PC-3 (cell line): ENCODE measurements at places on chromosomes 11 and 22.

DNA sequence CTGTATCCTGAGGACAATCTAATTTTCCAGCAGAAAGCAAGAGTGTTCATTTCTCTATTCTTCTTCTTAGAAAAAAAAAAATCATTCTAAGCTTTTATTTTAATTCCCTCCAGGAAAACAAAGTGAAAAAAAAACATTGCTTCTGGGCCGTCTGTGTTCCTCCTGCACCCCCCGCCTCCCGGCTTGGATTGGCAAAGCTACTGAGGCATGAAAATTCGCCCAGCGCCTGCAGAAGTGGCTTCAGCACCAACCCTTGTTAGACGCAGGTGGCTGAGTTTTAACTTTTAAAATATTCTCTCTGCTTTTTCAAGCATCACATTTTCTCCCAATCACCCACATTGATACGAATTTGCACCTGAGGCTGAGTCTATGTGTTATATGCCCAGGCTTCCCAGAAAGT lies 401.6 kb downstream of the BRD1 start:
- H3K36me3 ChIP-seq, result no peaks in the 10 kb centered on the region
- peaks cover 69% of the 10 kb centered on the region for H3K27me3 ChIP-seq
- DNase-seq, result no peak
- H3K27ac ChIP-seq, result no peak overlapping the region
- no peak overlapping the region for H3K4me3 ChIP-seq
- H3K4me1 ChIP-seq, result no peaks in the 10 kb centered on the region

DNA sequence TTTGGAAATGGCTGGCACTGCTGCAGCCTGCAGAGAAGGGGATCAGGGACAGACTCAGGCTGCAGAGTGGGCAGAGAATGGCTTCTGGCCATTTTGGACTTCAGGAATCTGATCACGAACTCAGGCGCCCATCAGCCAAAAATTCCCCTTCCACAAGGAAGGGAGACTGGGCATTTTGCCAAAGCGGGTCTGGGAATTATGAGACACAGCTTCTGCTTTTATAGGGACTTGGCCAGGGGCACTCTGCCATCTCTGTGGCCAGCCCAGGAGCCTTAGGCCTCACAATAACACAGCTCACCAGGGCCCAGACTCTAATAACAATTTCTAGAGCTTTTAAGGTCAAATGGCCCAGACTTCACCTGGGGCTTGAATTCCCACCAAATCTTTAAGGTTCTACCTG lies 74.7 kb downstream of the CHST1 start:
- H3K36me3 ChIP-seq, result no peaks in the 10 kb centered on the region
- no peak for DNase-seq
- H3K4me3 ChIP-seq, result no peak overlapping the region

DNA sequence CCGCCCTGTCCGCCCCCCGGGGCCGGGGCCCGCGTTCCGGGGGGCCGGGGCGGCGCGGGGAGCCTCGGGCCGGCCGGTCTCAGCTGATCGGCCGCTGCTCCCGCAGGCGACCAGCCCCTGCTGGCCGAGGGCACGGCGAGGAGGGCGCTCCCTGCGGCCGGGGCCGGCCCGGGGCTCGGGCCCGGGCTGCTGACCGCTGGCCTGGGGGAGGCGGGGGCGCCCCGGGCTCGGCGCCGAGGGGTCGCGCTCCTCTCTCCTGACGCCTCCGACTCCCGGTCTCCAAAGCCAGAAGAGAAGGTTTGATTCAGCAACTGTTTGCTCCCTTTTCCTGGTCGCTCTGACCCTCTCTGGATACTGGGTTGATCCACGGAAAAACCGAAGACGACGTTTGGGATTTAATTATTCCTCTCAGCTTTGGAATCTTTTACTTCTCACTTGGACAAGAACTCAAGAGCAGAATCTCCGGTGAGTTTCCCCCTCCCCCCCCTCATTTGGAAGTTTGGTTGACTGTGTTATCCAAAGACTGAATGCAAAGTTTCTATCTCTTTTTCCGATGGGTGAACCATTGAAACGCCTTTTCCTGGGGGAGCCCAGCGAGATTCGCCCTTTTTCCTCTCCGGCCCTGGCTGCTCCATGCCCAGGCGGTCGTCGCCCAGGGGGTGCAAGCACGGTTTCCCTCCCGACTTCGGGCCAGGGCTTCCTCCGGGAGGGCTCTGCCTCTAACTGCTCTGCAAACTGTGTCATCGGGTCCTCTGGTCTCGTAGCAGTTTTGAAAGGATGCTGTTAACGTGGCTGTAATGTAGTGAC lies 725 bp downstream of the KDM2A start:
- DNase-seq, result peak; percentile 32
- no peak overlapping the region for H3K27ac ChIP-seq
- peaks cover 6% of the 10 kb centered on the region; the same call in 1 of the 2 replicates for H3K4me1 ChIP-seq

DNA sequence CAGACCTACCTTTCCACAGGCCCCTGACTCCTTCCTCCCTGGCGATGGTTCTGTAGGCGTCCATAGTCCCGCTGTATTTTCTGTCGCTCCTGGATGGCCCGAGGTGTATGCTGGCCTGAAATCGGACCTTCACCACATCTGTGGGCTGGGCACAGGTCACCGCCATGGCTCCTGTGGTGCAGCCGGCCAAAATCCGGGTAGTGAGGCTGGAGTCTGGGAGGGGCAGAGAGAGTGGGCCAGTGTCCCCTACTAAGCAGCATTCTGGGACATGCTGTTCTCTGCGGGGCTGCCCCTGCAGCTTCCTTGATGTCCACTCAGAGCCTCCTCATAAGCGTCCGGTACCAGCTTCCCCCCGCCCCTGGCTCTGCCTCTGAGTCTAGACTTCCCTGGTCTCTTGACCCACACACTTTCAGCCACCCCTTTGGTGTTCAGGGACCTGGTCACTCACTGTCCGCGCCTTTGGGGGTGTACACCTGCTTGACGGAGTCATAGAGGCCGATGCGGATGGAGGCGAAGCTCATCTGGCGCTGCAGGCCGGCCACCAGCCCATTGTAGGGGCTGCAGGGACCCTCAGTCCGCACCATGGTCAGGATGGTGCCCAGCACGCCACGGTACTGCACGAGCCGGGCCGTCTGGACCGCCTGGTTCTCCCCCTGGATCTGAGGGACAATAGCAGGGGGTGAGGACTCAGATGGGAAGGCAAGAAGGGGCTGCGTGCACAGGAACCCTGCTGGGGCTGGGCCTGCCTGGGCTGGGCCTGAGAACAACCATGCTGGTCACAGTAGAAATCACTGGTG lies 3.0 kb downstream of the UCP3 start:
- no peak for DNase-seq
- no peak overlapping the region for H3K27ac ChIP-seq
- no peaks in the 10 kb centered on the region for H3K36me3 ChIP-seq
- no peak overlapping the region for H3K4me3 ChIP-seq
- no peaks in the 10 kb centered on the region for H3K4me1 ChIP-seq

DNA sequence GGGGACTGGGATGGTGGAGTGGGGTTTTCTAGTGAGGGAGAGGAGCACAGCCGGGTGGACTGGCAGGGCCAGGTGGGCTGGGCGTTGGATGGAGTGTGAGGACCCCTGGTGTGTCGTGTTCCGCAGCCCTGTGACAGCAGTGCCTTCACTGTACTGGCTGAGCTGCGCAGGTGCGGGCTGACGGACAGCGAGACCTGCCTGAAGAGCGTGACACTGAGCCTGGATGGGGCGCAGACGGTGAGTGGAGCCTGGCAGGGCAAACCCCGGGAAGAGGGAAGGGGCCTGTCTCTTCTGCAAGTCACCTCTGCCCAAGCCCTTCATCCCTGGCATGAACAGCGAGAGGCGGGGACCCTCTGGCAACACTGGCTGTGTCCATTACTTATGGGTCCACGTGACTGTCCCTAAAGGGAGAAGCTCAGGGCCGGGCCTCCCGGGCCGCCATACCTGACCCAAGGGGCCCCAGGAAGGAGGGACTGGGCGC lies 10.0 kb downstream of the MUC5AC start:
- H3K4me3 ChIP-seq, result no peak overlapping the region
- no peak overlapping the region for H3K27ac ChIP-seq
- no peaks in the 10 kb centered on the region for H3K27me3 ChIP-seq
- no peaks in the 10 kb centered on the region for H3K4me1 ChIP-seq

DNA sequence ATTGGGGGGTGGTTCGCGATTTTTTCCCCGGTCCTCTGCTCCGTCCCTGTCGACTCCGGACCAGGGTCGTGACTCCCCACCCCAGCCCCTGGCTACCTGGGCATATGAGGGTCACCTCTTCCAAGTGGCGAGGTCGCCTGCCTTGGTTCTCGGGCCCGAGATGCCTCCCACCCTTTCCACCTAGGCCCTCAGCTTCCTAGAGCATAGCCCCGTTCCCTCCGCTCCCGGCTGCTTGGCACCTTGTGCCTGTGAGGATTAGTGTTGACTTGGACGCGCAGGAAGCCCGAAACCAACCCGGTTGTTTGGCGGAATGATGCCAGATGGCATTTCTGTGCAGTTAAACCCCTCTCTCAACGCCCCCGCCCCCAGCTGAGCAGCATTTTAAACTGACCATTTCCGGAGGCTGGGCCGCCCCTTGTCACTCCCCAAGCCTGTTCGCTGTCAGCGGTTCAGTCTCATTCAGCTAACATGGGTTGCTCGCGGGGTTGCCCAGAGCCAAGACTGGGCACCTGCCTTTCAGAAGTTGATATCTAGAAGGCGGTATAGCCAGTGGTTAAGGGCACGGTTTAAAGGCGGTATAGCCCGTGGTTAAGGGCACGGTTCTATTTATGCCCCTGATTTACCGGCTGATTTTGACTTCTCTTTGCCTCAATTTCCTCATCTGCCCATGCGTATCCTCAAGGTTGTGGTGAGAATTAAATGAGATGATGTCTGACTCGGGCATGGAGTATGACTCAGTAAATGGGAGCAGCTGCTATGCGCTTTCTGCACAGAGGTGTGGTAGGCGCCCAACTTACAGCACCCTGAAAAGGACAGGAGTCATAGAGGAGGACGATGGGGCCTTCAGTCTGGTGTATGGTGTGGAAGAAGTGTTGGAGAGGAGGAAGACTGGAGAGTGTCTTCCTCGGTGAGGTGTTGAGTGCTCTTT lies 639 bp downstream of the INCENP start:
- H3K36me3 ChIP-seq, result peaks cover 28% of the 10 kb centered on the region; the same call in 1 of the 2 replicates
- H3K27me3 ChIP-seq, result no peaks in the 10 kb centered on the region
- H3K4me3 ChIP-seq, result peak overlapping the region; percentile 83
- peak; percentile 46 for DNase-seq

DNA sequence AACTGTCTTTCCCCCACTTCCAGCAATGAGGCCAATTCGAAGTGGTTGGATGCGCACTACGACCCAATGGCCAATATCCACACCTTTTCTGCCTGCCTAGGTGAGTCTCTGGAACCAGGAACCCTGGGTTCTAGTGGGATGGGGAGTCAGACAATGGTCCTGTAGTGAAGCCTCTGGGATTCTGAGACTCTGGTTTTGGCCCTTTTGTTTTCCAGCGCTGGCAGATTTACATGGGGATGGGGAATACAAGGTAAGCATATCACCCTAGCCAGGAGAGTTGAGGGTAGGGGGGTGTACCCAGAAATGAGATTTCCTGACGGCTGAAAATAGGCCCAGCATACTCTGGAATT lies 530 bp downstream of the BBS1 start:
- no peak for DNase-seq
- H3K27ac ChIP-seq, result no peak overlapping the region
- H3K4me3 ChIP-seq, result peak overlapping the region; percentile 88
- H3K36me3 ChIP-seq, result no peaks in the 10 kb centered on the region; the same call in 1 of the 2 replicates
- peaks cover 10% of the 10 kb centered on the region for H3K4me1 ChIP-seq

DNA sequence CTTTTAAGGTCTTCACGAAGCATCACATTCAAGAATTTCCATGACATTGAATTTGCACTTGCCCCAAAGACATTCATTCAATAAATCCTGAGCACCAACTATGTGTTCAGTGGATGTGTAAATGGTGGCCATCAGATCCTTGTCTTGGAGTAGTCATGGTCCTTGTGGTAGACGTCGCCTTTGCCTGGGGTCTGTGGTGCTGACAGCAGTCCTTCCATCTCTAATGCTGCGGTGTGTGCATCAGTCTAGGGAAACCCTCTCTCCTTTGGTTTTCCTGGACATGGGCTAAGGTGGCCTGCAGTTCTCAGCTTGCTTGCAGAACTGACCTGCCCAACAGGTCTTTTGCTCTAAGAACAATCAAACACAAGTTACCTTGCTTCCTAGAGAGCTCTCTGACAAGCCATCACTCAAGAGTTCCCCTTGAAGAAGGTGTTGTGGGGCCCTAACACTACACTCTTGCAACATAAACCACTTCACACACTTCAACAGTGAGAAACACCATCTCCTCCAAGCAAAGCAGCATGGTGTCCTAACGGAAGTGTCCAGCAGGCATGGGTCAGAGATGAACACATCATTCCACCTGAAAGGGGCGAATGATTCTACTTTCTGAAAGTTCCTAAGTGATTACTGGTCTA lies 72.1 kb downstream of the BUD13 start:
- H3K27ac ChIP-seq, result no peak overlapping the region
- H3K4me3 ChIP-seq, result no peak overlapping the region
- H3K36me3 ChIP-seq, result no peaks in the 10 kb centered on the region
- no peaks in the 10 kb centered on the region for H3K27me3 ChIP-seq

DNA sequence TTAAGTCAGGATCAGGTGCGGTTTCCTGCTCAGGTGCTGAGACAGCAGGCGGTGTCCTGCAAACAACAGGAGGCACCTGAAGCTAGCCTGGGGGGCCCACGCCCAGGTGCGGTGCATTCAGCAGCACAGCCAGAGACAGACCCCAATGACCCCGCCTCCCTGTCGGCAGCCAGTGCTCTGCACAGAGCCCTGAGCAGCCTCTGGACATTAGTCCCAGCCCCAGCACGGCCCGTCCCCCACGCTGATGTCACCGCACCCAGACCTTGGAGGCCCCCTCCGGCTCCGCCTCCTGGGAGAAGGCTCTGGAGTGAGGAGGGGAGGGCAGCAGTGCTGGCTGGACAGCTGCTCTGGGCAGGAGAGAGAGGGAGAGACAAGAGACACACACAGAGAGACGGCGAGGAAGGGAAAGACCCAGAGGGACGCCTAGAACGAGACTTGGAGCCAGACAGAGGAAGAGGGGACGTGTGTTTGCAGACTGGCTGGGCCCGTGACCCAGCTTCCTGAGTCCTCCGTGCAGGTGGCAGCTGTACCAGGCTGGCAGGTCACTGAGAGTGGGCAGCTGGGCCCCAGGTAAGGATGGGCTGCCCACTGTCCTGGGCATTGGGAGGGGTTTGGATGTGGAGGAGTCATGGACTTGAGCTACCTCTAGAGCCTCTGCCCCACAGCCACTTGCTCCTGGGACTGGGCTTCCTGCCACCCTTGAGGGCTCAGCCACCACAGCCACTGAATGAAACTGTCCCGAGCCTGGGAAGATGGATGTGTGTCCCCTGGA lies at the start of gene MYO7A:
TSS of gene MYO7A (plus strand) at position 327 of the 772 bp plus-strand sequence. CDS start 2,389 bp downstream, outside the sequence.
- no peak within 1 kb of the TSS for H3K27ac ChIP-seq
- H3K4me3 ChIP-seq, result peak within 1 kb of the TSS; percentile 68
- H3K27me3 ChIP-seq, result no peaks in the 10 kb centered on the region

- peaks cover 22% of the 10 kb centered on the region for H3K4me1 ChIP-seq
- no peaks in the 10 kb centered on the region for H3K27me3 ChIP-seq
- no peak overlapping the region for H3K27ac ChIP-seq
Measured at GRCh38 chr11:63892228-63892627, 24.7 kb downstream of the RCOR2 start.

DNA sequence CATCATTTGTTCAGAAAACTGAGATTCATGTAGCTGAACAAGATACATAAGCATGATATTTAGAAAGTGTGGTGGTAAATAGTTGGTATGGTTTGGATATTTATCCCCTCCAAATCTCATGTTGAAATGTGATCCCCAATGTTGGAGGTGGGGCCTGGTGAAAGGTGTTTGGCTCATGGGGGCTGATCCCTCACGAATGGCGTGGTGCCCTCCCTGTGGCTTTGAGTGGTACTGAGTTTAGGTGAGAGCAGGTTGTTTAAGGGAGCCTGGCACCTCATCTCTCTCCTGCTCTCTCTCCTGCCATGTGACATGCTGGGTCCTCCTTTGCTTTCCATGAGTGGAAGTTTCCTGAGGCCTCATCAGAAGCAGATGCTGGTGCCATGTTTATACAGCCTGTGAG lies 48.1 kb downstream of the NXPE1 start:
- H3K27me3 ChIP-seq, result 0 out of 2 replicates have a peak, but pooled peaks cover 5% of the 10 kb centered on the region
- no peak overlapping the region for H3K4me3 ChIP-seq
- no peak overlapping the region for H3K27ac ChIP-seq
- DNase-seq, result no peak
- H3K36me3 ChIP-seq, result no peaks in the 10 kb centered on the region
